ENCODE measurements at places on chromosomes 16 and 17.

DNA sequence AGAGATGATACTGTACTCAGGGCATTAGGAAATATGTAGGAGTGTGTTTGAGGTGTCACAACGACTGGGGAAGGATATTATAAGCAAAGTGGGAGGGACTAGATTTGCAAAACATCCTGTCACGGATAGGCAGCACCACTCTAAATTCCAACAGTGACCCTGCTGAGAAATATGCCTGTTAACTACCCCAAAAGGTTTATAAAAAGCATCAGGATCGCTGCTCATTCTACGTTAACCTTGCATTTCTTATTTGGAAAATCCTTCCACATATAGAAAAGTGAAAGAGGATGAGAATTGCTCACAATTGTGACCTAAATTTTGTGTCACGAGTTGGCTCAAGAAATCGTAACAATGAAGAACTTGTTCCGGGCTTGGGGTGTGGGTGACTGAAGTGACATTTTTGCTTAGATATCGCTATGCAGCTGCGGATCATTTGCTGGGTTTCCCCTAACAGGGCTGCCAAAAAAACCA lies 51.6 kb downstream of the N4BP1 start:
- no peak for DNase-seq

GRCh38 chr16:59289151-59289550 lies 555.0 kb upstream of the GOT2 start:
- DNase-seq: no peak

DNA sequence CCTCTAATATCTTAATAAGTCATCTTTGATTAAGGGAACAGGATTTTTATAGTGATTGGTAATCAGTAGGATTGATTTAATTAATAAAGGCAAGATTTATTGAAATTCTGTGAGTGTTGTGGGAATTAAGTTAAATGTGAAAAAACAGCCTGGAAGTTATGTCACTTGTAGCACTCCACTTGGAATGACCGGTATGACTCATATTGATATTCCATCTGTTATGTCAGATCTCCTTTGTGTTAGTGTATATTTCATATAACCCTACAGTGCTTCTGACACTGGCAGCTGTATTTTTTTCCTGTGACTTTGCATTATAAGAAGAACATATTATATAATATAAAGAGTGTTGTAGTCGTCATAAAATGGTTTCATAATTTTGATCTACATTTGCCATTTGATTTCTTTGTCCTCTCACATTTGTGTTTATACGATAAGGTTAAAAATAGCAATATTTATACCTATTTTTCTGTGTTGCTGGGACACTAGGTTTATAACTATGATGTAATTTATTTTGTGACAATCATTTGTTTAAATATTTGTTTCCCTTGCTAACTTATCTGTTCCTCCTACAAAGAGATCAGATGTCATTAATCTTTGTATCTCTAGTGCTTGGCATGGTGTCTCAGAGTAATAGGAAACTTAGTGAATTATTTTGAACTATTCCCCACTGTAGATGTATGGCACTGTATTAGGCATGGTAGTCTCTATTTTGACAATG lies 249.0 kb downstream of the BCAS3 start:
- no peak for DNase-seq

- no peak for DNase-seq
These were observed 45.6 kb downstream of the SLC47A1 start for GRCh38 chr17:19579192-19579761.

- DNase-seq: no peak
These were observed 3.9 kb upstream of the CACNG4 start for GRCh38 chr17:66960613-66961012.

DNA sequence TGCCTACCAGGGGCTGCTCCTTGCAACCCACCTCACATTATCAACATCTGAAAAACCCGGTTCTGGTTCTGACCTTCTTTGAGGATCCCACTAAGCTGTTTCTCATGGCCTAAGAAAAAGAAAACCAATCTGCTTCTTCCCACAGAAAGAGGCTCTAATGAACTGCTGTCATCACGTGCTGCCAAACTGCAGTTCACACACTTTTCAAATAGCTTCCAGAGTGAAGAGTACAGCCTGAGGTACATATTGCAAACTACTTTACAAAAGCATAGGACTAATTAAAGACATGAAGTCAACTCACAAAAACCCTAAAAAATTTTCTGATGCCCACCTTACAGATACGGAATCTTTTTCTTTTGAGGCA lies 36.7 kb downstream of the SMG6 start:
- no peak for DNase-seq
